ENCODE measurements at places on chromosomes 6 and 20. TPM values are rescaled to one million over a fixed set of nuclear protein-coding genes. Genes with fewer than 3 reads are reported as not detected.
A peak's percentile ranks its signal among the peaks of the same experiment; 100 is the strongest.

GRCh38 chr6:33854572-33855030 lies 50.8 kb upstream of the MLN start:
- no peak for DNase-seq

DNA sequence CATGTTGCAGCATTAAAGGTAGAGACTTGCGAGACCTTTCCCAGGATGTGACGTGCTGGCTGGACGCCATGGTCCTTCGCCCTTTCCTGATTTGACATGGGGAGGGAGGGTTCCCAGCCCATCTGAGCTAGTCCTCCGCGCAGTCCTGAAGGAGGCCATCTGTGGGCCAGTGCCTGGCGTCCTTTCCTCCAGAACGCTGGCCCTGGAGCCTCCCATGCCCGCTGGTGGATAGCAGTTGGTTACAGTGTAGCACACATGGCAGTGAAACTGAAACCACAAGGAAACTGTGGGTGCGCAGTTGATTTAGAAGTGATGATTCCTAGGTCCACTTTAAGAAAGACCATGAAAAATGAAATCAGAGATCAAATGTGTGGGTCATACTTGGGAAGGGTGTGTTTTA lies 193.7 kb downstream of the CDH4 start:
- DNase-seq: no peak

GRCh38 chr6:19410481-19410880 lies 426.7 kb upstream of the ID4 start:
- DNase-seq: no peak

GRCh38 chr6:150075034-150075421 lies 6.1 kb upstream of the ULBP3 start:
- no peak for DNase-seq

DNA sequence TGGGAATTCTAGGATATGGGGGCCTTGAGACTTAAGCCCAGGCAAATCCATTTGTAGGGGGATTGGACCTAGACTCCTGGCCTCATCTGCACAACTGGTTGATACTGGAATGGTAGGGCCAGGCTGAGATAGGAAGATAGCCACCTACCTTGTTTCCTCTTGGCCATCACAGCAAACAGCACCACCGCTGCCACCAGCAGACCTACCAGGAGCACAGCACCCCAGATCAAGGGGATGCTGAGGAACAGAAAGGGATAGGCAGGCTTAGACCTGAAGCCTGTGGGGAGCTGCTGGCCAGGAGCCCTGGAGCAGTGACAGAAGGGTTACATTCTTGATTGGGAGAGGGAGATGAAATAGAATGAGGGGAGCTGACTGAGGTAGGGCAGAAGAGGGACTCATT lies 3.5 kb downstream of the TREML1 start:
- no peak for DNase-seq

DNA sequence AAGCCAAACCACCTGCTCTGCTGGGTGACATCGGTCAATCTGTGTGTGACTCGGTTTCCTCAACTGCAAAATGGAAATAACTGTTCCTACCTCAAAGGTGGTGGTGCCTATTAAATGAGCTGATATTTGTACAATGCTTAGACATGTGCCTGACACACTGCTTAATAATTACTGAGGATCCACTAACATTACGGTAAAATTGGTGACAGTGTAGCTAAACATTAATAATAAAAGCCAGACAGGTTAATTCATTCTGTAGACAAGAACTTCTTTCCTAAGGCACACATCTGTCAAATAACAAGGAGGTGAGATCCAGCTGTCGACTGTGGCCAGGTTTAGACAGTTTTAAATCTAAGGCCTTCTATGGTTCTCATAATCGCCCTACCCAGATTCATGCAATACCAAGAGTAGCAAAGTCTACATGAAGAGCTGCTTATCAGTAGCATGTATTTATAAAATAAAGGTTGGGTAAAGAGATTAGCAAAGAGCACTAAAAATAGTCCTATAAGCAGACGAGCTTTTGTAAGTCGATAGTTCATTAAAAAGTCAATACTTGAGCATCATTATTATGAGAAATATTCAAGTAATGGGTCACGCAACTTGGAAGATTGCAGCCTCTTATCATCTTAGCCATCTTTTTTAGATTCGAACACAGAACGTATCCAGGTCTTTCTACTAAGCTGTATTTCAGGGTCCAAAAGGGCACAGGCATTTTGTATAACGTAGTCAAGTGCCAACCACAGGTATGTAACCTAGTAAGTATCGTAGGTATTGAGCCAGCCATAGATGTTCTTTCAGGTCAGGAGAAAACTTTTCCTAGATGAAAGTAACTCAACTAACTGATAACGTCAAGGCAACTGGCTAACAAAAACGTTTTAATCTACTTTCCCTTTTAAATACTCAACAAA lies 3.2 kb downstream of the CNKSR3 start:
- no peak for DNase-seq

- no peak for DNase-seq
Measured at GRCh38 chr6:41594326-41594725, 43.9 kb upstream of the MDFI start.

DNA sequence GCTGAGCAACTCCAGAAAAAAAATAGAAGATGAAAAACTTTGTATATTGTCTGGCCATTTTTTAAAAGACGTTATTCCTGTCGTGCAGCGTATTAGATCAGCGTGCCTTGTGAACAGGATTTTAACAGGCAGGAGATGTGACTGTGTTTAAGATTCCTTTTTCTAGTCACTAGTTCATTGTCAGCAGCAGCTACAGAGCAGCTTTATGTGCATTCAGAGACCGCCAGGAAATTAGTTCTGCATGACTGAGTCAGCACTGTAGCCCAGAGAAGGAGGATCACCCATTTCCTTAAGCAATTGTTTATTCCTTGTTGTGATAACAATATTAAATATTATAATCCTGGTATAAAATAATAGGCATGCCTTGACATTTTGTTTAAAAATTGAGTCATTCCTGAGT lies 75.4 kb upstream of the ADGRB3 start:
- no peak for DNase-seq

- DNase-seq: peak; percentile 55
Measured at GRCh38 chr6:7787137-7787608, 61.3 kb downstream of the BMP6 start.

- DNase-seq: no peak
Measured at GRCh38 chr20:50278684-50279531, 88.3 kb downstream of the CEBPB start.

- no peak for DNase-seq
Measured at GRCh38 chr6:100818066-100818465, 63.1 kb downstream of the ASCC3 start.

The HLA-DRB5 gene
- 1.8 TPM for total RNA-seq

The MC3R gene
- not detected for total RNA-seq

The F13A1 gene
- total RNA-seq: 61.0 TPM
